ENCODE measurements at places on chromosomes 2 and 18.

GRCh38 chr18:23066504-23067039 is 68.7 kb upstream of the CABLES1 start:
- no peak for DNase-seq

- peak; percentile 41 for DNase-seq
Measured at GRCh38 chr2:150133623-150134022, 353.8 kb downstream of the RND3 start.

GRCh38 chr2:29502460-29502911 is 387.3 kb downstream of the CLIP4 start:
- DNase-seq, result no peak

GRCh38 chr2:173523497-173523896 is 168.8 kb downstream of the CDCA7 start:
- no peak for DNase-seq

Measured in MG63 (cell line).